ENCODE measurements at places on chromosomes 2 and 18.

GRCh38 chr2:152594022-152594766, 123.1 kb downstream of the PRPF40A start:
- no peak for DNase-seq

GRCh38 chr2:154670083-154670482, 28.4 kb upstream of the KCNJ3 start:
- DNase-seq: no peak

DNA sequence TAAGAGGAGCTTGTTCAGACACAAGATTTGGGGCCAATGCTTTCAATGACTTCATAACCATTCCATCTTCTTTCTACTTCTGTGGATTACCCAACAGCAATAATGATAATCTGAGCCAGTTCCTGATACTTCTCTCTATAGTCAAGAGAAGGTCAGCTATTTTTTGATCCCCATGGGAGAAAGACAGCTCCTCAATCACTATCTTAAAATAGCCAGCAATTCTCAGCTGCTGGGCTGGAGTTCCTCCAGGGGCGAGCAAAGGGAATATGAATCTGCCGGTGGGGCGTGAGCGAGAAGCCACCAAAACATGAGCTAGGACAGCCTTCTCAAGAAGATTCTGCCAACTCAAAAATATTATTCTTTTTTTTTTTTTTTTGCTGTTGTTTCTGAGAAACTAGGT, at the start of gene TMEM182:
Gene TMEM182, plus strand, starts transcription at position 269 of the 400 bp plus-strand sequence. CDS start 187 bp downstream, outside the sequence.
- no peak for DNase-seq

DNA sequence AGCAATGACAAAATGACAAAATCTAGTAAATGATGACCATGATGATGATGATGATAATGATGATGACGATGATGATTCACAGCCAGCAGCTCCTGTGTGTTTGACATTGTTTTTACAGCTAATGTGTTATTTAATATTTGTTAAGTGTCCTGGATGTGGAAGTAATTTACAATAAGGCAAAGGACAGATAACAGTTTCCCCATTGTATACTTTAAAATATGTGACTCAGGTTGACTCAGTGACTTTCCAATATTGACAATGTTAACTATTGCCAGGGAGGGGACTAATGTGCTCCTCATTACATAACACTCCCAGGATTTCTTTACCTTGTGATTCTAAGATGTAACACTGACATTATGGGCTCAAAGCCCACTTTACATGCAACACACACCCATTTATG, 602.2 kb downstream of the FBXO15 start:
- no peak for DNase-seq

DNA sequence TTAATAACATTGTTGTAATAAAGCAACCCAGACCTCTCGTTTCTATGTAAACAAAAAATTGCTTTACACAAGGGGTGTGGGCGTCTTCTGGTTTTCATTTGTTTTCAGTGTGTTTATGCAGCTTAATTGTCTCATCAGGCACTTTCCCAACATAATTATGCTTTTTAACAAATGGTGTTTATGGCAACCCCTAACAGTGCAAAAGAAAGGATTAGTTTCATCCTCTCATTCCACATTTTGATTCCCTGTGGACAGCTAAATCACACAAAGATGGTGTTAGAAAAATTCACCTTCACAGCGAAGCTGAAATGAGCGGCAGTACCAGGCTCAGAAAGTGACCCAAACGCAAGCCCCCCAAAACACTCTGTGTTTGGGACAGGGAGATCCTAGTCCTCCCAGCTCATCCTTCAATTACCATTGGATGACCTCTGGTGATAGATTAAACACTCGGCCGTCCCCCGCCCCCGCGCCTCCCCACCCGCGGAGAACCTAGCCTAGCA, 724 bp downstream of the FTCDNL1 start:
- DNase-seq: no peak

DNA sequence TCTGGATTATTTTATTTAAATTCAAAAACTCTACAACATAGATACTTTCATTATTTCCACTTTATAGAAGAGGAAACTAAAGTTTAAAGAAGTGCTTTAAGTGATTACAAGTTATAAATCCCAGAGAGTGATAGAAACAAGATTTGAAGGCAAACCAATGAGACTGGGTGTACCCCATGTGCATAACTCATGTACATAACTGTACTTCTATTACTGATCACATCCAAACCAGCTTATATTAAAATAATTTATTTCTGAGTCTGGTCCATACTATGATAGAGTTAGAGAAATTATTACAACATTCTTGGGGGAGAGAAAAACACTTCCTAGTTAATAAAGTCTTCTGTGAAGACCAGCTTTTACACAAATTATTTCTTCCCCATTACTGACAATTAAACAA, 221.4 kb downstream of the EXOC6B start:
- DNase-seq: no peak

DNA sequence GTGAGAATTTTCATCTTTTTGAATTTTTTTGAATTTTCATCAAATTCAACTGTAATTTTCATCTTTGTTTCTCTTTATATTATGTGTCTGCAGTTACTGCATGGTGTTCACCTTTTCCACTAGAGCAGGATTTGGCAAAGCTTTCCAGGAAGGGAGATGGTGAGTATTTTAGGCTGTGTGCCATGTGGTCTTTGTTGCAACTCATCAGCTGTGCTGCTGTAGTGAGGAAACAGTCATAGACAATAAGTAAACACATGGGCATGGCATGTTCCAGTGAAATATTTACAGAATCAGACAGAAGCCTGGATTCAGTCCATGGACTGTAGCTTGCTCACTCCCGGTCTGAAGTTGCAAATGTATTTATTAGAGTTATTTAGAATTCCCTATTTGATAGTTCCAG, 120.4 kb downstream of the DCDC2C start:
- no peak for DNase-seq

DNA sequence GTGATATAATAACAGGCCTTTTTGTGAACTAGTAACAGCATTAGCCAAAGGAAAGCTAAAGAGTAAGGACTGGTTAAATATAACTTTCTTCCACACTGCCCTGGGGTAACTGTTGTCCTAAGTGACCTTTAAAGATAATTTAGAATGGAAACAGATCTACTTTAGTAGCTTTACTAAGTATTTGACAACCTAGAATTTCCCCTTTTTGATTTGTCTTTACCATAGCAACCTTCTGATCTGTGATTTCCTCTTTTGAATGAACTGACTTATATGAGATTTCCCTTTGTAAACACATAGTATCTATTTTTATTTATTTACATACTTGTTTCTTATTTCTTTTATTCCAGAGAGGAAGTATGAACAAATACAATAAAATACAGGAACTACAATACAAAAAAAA, 10.5 kb upstream of the KLF7 start:
- DNase-seq: no peak

DNA sequence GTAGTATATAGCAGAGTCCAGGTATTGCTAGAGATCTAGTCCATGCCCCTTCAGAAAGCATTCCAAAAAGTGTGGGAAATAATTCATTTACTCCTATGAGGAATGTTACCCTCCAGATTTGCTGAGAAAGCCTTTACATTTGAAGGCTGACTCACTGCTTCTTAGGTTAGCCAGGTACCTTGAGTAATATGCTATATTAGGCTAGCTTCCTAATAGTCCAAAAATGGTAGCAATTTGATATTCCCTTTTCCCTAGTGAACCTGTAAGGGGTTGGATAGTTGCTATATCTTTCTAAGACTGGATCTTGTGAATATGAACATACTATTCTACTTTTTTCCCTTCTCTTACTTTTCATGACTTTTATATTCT, 63.6 kb downstream of the SPOPL start:
- DNase-seq: no peak

GRCh38 chr2:38830526-38831159, 45.1 kb downstream of the DHX57 start:
- DNase-seq: no peak

GRCh38 chr18:8959551-8960135, 142.9 kb upstream of the NDUFV2 start:
- no peak for DNase-seq

GRCh38 chr2:10091182-10091888, 11.1 kb upstream of the CYS1 start:
- no peak for DNase-seq

DNA sequence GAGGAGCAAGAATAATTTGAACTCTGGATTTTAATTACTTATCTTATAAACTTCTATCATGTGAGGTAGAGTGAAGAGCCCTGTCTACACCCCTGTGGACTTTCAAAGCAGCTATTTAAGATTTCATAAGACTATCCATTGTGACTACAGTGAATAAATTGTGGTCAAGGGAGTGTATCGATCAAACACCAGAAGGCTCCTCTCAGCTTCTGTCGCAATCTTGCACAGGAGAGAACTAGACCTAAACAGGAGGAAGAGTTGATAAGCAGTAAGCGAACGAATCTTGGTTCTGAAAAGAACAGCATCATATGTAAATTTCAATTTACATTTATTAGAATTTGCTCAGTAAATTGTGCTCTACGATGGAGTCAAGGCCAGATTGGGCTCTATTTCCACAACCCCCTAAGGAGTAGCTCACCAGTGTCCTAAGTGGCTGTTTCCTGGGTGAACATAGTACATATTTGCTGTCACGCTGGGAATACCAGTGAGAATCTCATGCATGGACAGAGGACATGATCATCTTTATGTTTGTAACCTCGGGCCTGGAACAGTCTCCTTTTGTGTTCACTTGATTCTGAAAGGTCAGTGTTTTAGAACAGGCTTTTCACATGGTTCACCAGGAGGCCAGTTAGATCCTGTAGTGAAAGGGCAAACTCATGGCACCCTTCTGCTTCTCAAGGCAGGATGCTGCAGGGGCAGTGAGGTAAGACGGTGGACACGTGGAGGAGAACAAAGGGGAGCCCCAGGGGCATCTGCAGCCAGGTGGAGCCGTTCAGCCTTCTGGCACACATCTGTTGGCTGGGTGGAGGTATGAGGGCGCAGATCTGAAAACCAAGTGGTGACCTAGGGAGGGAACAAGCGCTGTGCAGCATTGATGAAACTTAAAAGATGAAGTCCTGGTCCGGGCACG, 33.3 kb downstream of the NPAS2 start:
- no peak for DNase-seq

DNA sequence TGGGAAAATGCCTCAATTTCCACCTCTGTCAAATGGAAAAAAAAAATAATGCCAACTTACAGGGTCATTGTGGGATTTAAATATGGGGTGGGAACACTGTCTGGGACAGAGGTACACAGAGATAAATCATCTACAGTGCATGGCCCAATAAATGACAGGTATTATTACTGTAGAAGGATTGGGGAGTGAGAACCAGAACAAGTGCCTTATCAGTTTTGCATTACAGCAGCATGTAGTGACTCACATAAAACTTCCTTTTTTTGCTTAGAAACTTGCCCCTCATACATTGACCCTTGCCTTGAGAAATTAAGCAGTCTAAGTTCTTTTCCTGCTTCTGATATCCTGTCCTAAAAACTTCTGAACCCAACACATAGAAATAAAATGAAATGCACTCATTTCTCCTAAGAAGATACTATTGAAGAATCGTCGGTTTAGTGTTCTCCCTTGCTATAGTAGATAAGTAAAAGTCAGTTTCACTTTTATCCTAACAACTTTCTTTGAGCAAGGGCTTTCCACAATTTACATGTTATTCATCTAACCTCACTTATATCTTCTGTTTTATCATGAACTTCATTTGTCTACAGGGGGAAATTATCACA, 121.0 kb upstream of the HAAO start:
- no peak for DNase-seq

GRCh38 chr2:231219289-231219688, 20.9 kb downstream of the ARMC9 start:
- DNase-seq: no peak

DNA sequence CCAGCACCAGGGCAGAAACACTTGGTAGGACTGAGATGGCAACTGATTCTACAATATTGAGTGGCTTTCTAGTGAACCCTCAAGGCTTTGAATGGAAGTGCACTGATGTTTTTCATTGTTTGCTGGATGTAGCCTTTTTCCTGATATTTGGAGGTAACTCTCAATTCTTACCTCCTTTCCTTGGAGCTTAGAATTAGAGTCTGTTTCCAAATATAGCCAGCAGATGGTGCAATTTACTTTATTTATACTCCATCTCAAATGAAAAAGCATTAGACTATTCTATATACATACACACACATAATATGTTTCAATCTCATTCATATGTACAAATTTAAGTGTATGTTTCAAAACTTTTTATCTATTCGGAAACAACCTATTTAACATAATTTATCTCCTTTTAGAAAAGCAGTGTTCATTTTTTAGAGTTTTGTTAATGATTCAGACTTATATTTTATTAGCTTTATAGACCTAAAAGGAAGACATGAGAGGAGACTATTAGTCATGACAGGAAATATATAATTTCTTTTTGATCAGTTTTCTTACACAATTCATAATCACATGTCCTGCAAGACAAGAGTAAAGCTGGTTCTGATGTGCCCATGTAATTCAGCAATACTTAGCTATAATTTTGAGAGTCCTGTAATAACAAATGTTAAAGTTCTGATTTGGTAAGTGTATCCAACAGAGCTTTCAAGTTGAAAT, 124.8 kb downstream of the NUP35 start:
- DNase-seq: no peak

DNA sequence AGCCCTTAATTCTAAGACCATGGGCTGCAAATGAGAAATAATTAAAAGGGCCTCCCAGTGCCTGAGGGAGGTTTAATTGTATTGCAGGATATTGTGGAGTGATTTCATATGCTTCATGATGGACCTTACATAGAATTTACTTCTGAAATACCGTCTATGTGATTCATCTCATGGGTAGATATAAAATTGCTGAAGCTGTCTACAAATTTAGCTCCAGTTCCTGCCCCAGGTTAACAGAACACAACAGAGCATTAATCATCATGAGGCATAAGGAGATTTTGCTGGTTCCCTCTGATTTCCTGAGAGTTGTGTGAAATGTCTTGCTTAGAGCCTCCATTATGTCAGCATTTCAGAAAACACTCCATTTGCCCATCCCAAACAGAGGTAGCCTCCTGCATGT, 770 bp downstream of the UPP2 start:
- DNase-seq: no peak

DNA sequence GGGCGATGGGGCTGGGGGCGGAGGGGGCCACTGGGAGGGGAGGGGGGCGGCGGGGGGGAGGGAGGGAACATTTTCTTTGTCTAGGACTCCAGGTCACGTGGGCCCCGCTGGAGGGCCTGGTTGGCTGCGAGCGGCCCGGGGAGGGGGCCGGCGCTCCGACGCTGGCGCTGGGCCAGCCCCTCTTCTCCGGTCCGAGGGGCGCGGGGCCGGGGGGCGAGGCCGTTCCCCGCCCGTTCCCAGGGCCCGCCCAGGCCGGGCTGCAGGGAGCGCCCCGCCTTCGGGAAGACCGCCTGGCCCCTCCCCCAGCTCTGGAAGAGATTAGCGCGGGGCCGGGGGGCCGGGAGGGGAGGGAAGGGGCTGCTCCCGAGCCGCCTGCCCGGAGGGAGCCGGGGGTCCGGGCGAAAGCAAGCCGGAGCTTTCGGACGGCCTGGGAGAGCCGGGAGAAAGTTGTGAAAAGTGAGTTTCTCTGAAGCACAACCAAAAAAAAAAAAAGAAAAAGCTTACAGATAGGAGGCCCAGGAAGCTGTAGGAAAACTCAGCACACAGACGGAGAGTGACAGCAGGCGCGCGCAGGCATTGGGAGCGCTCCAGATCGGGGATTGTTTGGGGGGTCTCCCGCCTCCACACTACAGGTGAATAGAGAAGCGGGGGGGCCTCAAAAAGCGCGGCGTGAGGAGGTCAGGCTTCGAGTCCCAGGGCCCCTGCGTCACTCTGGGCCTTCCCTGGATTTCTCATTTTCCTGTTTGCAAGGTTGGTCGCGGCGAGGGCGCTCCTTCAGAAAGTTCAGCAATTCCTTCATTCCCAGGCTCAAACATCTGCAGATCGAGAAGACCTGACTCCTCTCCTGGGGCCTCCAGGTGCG, 84.1 kb upstream of the POMC start:
- peak; percentile 86 for DNase-seq

GRCh38 chr18:2777241-2777640, 69.6 kb upstream of the EMILIN2 start:
- DNase-seq: no peak

GRCh38 chr2:77007686-77008085, 514.5 kb downstream of the LRRTM4 start:
- DNase-seq: no peak
